ENCODE measurements at places on chromosomes 6 and 20.

DNA sequence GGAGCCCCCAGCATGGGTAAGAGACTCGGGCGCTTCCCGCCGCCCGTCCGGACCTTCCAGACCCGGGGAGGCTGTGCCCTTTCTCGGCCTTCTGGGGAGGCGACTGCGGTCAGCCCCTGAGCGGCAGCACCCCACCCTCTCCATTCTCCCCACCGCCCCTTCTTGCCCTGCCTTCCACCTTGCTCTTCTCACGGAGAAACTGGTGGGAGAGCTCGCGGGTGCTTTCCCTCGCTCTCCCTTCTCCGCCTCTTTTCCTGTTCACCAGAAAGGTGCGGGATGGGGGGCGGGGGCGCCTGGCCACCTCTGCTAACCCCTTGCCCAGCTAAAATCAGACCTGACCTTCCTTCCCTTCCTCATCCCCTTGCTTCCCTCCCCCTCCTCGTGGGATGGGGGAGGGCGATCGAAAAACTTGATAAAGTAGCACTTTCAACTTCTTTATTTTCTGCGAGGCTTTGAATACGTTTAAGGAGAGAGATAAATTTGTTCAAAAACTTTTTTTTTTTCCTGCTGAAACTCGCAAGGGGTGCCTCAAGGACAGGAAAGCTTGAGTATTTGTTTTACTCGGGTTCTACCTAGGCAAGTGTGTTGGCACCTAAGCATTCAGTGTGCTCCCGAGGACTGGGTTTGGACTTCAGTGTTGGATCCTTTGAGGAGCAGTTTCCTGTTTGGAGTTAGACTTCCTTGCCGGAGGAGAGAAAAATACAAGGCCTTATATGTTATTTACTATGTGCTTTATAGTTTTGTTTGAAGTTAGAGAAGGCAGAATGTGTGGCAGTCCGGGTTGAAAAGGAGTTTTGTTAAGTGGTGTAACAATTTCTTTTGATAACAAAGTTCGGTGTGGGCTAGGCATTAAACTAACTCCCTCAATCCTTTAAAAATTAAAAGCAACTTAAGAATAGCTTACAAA is 897 bp downstream of the CD2AP start:
- no peak for DNase-seq

DNA sequence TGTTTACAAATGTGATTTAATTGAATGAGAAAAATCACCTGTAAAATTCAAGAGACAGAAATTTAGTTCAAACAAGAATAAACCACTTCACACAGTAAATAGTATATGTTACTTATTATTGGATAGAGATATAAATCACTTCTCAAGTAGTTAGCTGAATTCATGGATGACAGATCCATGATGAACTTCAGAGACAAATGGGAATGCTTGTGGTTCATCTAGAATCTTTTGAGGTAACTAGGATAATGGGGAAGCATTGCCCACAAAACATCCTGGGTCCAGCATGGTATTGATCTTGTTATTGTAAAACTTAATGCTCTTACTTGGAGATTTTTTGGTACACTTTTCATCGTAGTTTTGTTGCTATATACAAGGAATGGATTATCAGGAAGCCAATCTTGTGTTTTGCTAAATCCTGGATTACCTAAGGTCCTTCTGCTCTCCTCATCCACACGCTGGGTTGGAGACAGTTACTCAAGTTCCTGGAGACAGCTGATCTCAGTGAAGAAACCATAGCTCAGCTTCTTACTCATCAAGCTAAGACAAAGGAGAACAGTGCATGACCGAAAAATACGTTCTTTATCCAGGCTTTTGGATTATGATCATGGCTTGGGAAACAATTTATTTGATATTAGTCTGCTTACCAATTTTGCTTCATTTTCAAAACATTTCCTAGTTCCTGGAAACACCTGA is 142.5 kb upstream of the PREP start:
- no peak for DNase-seq

DNA sequence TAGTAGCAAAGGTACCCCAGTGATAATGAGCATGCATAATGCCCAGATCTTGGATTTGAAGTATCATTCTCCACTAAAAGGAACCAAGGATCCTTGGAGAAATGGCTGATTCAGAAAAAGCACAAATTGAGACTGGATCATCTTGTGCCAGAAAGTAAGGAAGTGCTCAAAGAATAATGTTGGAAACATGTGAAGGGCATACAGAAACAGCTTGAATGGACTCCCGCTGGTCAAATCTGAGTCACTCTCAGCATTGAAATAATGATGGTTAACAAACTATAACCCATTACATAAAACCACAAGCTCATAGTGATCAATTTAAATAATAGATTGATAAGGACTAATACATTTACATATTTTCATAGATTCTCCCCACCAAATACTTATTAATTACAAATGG is 3.6 kb upstream of the OSTM1 start:
- no peak for DNase-seq

DNA sequence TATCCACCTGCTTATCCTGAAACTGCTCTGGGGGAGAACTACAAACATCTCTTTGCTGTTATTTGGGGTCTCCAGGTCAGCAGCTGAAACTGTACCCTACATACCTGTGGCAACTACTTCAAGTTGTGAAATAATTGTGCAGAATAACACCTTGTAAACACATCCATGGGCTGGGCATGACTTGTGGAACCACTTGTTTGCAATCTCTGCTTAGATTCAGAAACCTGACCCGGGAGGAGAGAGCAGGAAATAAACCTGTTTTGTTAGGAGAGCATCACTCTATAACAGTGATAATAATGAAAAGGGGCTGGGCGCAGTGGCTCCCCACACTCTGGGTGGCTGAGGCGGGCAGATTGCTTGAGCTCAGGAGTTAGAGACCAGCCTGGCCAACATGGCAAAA is 183.1 kb downstream of the NFATC2 start:
- DNase-seq: no peak

DNA sequence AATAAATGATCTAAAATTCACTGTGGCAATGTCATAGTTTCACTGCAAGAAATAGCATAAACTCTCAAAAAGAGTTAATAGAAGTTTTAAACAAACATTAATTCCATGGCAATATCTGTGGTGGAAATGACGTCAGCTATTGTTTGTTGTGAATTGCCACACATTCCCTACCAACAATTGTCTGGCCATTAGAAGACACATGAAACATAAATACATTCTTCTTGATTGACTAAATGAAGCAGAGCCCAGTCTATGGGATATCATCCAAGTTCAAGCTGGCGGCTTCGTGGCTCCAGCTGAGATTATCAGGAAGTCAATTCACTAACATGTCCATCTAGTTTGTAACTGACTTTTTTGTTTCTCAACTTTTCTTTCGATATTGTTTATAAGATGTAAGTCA is 369.0 kb downstream of the ARHGAP18 start:
- no peak for DNase-seq
